ENCODE measurements at places on chromosomes 16 and 17. TPM values are rescaled to one million over a fixed set of nuclear protein-coding genes. Genes with fewer than 3 reads are reported as not detected.

CNP gene
- total RNA-seq = 47.2 TPM

NR1D1 gene
- total RNA-seq = 12.9 TPM

EFCAB5 gene
- 2.8 TPM for total RNA-seq

PLK1 gene
- 0.58 TPM for total RNA-seq

SCARF1 gene
- 4.1 TPM for total RNA-seq

ST6GALNAC2 gene
- total RNA-seq = 17.8 TPM

DNA sequence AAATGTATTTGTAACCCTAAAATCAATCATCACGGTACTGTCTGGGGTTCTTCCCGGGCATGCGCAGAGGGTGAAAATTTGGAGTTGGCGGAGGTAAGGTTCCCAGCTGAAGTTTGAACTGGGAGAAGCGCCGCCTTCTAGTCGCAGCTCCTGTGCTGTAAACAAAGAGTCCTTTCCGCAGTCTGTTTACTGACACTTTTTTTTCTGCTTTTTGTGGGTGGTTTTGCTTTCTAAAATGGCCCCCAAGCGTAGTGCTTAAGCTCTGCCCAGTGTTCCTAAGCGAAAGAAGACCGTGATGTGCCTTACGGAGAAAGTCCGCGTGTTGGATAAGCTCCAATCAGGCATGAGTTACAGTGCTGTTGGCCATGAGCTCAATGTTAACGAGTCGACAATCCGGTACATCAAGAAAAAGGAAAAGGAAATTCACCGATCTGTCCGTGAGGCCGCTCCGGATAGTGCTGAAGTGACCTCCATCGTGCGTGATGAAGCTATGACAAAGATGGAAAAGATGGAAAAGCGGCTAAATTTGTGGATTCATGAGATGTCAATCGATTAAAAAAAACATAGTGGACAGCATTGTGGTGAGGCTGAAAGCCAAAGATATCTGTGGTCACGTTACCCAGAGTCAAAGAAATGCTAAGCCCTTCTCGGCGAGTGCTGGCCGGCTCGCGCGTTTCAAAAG is 570 bp upstream of the CFDP1 start:
- peaks cover 23% of the 10 kb centered on the region for H3K4me1 ChIP-seq
- H3K27ac ChIP-seq = peak overlapping the region; percentile 96
- H3K4me3 ChIP-seq = peak overlapping the region; percentile 64
- no peaks in the 10 kb centered on the region for H3K36me3 ChIP-seq

DNA sequence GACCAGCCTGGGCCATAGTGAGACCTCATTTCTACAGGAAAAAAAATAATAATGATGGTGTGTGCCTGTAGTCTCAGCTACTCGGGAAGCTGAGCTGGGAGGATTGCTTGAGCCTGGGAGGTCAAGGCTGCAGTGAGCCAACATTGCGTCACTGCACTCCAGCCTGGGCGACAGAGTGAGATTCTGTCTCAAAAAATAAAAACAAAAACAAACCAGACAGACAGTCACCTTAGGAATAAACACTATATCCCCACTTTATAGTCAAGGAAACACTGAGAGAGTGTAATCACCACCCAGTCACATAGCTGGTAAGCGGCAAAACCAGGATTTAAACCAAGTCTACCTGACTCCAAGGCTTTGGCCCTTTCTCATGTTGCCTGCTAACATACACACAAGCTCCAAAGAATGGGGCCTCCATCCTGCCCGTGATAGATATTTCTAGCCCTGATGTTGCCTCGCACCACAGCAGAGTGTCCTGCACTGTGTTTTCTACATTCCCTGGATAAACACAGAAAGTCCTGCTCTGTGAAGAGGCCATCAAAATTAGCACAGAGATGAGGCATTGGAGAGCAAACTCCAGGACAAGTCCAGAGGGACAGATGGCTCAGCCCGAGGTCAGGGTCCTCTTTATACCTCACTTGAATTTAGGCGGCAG is 66.1 kb upstream of the SMURF2 start:
- H3K27ac ChIP-seq = no peak overlapping the region
- DNase-seq = peak; percentile 11
- peaks cover 19% of the 10 kb centered on the region for H3K4me1 ChIP-seq
- no peaks in the 10 kb centered on the region for H3K36me3 ChIP-seq

- no peaks in the 10 kb centered on the region for H3K27me3 ChIP-seq
- H3K36me3 ChIP-seq = no peaks in the 10 kb centered on the region
- DNase-seq = no peak
- H3K4me1 ChIP-seq = no peaks in the 10 kb centered on the region
- H3K4me3 ChIP-seq = no peak overlapping the region
Measured at GRCh38 chr16:62149631-62150030, 113.4 kb upstream of the CDH8 start.

- no peaks in the 10 kb centered on the region for H3K36me3 ChIP-seq
- no peak overlapping the region for H3K4me3 ChIP-seq
- H3K4me1 ChIP-seq = peaks cover 14% of the 10 kb centered on the region
- H3K27me3 ChIP-seq = no peaks in the 10 kb centered on the region
- H3K27ac ChIP-seq = no peak overlapping the region
Measured at GRCh38 chr17:27454089-27454488, 2.2 kb upstream of the KSR1 start.

DNA sequence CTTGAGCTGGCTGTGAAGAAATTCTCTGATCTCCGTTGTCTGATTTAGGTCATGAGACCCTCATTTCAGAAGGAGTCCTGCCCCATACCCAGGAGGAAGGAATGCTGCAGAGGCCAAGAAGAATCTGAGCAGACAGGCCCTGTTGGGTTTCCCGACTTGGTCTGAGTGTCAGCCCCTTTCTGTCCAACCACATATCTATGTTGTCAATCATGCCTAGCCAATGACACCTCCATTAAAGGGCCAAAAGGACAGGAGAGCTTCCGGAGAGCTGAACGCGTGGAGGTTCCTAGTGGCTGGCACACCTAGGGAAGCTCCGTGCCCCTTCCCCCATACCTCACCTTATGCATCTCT is 37.8 kb downstream of the PIMREG start:
- no peak overlapping the region for H3K27ac ChIP-seq
- H3K4me3 ChIP-seq = no peak overlapping the region
- H3K36me3 ChIP-seq = no peaks in the 10 kb centered on the region
- no peaks in the 10 kb centered on the region for H3K27me3 ChIP-seq
- H3K4me1 ChIP-seq = no peaks in the 10 kb centered on the region

GRCh38 chr17:1683459-1683858 is 1.2 kb downstream of the PRPF8 start:
- H3K4me1 ChIP-seq = peaks cover 32% of the 10 kb centered on the region
- H3K4me3 ChIP-seq = peak overlapping the region; percentile 79
- H3K36me3 ChIP-seq = peaks cover 48% of the 10 kb centered on the region
- H3K27ac ChIP-seq = no peak overlapping the region
- H3K27me3 ChIP-seq = no peaks in the 10 kb centered on the region
- DNase-seq = no peak

- no peaks in the 10 kb centered on the region for H3K27me3 ChIP-seq
- H3K27ac ChIP-seq = peak overlapping the region; percentile 68
- no peak overlapping the region for H3K4me3 ChIP-seq
- DNase-seq = peak; percentile 76
- no peaks in the 10 kb centered on the region for H3K36me3 ChIP-seq
- H3K4me1 ChIP-seq = peaks cover 29% of the 10 kb centered on the region
Measured at GRCh38 chr17:67390646-67391361, 13.7 kb downstream of the PITPNC1 start.

GRCh38 chr17:13765701-13766100 is 164.0 kb upstream of the HS3ST3A1 start:
- no peak overlapping the region for H3K27ac ChIP-seq
- no peaks in the 10 kb centered on the region for H3K36me3 ChIP-seq
- H3K4me1 ChIP-seq = no peaks in the 10 kb centered on the region
- H3K27me3 ChIP-seq = peaks cover 7% of the 10 kb centered on the region
- H3K4me3 ChIP-seq = no peak overlapping the region

DNA sequence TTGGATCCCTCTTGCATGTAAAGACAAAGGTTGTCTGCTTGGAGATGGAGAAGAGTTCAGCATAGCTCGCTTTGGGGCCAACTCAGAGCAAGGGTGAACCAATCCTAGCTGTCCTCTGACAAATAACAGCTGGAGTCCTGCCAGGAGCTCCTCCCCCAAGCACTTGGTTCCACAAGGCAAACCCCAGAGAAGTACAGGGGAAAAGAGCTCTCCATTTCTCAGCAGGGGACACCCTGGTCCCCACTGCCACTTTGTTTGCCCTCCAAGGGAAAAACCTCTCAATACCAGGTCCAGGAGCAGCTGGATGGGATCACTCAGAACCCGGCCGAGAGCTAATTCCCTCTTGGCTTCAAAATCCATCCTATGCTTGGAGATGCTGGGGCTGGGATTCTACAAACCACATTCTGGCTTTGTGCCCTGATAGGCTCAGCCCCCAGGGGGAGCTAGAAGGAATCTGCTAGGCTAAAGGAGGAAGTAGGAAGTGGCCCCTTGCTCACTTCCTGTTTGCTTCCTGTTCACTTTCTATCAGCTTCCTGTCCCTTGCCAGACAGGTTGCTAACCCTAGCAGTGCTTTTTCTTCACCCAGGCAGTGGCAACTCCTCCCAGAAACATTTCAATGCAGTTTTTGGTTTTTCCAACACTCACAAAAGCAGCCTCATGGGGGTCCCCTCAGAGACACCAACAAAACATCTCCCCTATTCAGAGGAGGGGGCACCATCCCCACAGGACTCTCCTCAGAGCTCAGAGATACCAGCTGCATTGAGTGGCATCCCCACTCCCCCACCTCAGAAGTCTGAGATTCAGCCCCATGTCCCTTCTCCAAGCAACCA is 30.7 kb downstream of the CDRT4 start:
- H3K27ac ChIP-seq = peak overlapping the region; percentile 65
- H3K4me1 ChIP-seq = peaks cover 39% of the 10 kb centered on the region
- no peak overlapping the region for H3K4me3 ChIP-seq
- no peaks in the 10 kb centered on the region for H3K36me3 ChIP-seq
- DNase-seq = peak; percentile 76
- H3K27me3 ChIP-seq = no peaks in the 10 kb centered on the region

- no peak overlapping the region for H3K4me3 ChIP-seq
- DNase-seq = no peak
- no peaks in the 10 kb centered on the region for H3K4me1 ChIP-seq
Measured at GRCh38 chr17:46753776-46754175, 64.7 kb downstream of the WNT3 start.

DNA sequence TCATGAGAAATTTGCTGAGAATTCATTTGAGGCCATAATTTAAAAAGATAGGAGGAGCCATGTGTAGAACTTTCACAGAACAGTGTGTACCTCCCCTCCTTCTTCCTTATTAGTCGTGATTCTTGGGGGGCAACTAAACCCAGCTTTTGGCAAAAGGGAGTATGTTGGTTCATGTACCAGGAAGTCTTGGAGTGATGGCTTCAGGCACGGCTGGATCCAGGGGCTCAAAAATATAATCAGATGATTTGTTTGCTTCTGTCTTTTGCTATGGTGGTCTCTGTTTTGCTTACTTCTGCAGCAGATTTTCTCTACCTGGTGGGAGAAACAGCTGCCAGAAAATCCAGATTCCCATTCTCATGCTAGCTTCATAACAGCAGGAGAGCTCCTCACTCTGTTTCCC is 629.9 kb downstream of the MAF start:
- H3K27ac ChIP-seq = no peak overlapping the region
- H3K4me1 ChIP-seq = no peaks in the 10 kb centered on the region
- H3K27me3 ChIP-seq = no peaks in the 10 kb centered on the region
- no peak for DNase-seq
- no peak overlapping the region for H3K4me3 ChIP-seq

DNA sequence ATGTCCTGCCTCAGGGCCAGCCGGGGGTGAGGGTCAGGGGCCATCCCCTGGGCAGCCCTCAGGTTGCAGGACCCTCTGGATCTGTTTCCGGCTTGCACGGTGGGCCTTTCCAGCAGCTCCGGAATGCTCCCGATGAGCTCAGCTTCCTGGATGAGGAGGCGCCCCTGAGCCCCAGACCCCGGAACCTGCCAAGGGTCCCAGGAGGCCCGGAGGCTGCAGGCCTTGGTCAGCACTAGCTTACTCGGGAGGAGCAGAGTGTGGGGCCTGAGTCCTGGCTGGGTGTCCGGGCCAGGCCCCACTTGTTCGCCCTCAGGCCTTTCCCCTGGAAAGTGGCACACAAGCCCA is 7.6 kb upstream of the C1QTNF8 start:
- peaks cover 100% of the 10 kb centered on the region for H3K27me3 ChIP-seq
- no peak overlapping the region for H3K27ac ChIP-seq
- H3K4me3 ChIP-seq = no peak overlapping the region
- H3K36me3 ChIP-seq = no peaks in the 10 kb centered on the region

GRCh38 chr16:67397036-67397801 is 3.9 kb upstream of the TPPP3 start:
- H3K4me1 ChIP-seq = peaks cover 69% of the 10 kb centered on the region
- H3K36me3 ChIP-seq = no peaks in the 10 kb centered on the region
- peak; percentile 63 for DNase-seq
- H3K27me3 ChIP-seq = no peaks in the 10 kb centered on the region

DNA sequence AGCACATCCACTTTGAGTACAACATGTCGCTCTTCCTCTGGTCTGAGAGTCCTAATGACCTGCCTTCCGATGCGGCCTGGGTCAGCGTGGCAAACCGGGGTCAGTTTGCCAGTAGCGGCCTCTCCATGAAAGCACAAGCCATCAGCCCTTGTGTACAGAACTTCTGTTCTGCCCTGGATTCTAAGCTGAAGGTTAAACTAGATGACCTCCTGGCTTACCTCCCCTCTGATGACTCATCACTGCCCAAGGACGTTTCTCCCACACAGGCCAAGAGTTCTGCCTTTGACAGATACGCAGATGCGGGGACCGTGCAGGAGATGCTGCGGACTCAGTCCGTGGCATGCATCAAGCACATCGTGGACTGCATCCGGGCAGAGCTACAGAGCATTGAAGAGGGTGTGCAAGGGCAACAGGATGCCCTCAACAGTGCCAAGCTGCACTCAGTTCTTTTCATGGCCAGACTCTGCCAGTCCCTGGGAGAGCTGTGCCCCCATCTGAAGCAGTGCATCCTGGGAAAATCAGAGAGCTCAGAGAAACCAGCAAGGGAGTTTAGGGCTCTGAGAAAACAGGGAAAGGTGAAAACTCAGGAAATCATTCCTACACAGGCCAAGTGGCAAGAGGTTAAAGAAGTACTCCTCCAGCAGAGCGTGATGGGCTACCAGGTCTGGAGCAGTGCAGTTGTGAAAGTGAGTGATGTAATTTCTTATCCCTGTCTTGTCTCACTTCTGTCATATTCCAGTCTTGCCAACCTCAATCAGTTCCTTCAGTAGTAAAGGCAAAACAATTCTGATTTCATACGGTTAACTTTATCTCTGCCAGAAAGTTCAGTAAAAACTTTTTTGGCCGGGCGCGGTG is 8.6 kb downstream of the COG1 start:
- H3K4me3 ChIP-seq = no peak overlapping the region
- peaks cover 33% of the 10 kb centered on the region for H3K4me1 ChIP-seq
- no peak overlapping the region for H3K27ac ChIP-seq
- no peak for DNase-seq

All from stomach (tissue), 19 donors.